ENCODE measurements at places on chromosomes 6 and 20. TPM values are rescaled to one million over a fixed set of nuclear protein-coding genes. Genes with fewer than 3 reads are reported as not detected.

Gene EYA4
- total RNA-seq = 7.7 TPM

Gene TSPYL4
- total RNA-seq = 51.3 TPM

Gene ZBTB12
- total RNA-seq = 17.9 TPM

Gene PAX1
- total RNA-seq = 0.33 TPM

Gene TMEM244
- total RNA-seq = 40.6 TPM

Gene SDC4
- total RNA-seq = 42.4 TPM

Gene FAM120B
- 54.3 TPM for total RNA-seq

Gene MLN
- total RNA-seq = not detected

Gene DNMT3B
- total RNA-seq = 10.0 TPM

Gene PLA2G7
- total RNA-seq = 1.9 TPM

Gene SLC4A11
- total RNA-seq = 1.8 TPM

Gene SMOC2
- total RNA-seq = 56.6 TPM

Gene CST8
- total RNA-seq = not detected

Gene BFSP1
- total RNA-seq = 676 TPM

Gene RAD21L1
- 0.38 TPM for total RNA-seq

Gene GSTA2
- not detected for total RNA-seq

Gene OPN5
- total RNA-seq = 0.33 TPM

Gene VSX1
- 131 TPM for total RNA-seq

Gene PRR3
- total RNA-seq = 16.3 TPM
